ENCODE measurements at places on chromosomes 3 and 15.

DNA sequence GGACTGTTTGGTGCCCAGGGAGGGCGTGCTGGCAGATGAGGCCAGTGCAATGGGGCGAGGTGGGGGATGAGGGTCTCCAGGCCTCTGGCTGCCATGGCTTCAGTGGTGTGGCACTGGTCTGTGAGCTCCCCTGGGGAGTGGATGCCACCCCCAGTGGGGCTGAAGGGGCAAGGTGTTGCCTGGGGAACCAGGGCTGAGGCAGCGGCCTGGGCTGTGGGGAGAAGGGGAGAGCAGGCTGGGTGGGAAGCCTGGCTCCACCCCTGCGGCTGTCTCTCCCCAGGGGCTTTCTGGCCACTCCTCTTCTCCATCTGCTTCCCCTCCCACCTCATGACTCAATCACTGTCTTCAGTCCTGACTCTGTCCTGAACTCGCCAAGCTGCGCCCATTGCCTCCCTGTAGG lies 88.4 kb upstream of the TLE3 start:
- DNase-seq: no peak

GRCh38 chr3:42020684-42021307 lies 58.9 kb upstream of the ULK4 start:
- DNase-seq: no peak

DNA sequence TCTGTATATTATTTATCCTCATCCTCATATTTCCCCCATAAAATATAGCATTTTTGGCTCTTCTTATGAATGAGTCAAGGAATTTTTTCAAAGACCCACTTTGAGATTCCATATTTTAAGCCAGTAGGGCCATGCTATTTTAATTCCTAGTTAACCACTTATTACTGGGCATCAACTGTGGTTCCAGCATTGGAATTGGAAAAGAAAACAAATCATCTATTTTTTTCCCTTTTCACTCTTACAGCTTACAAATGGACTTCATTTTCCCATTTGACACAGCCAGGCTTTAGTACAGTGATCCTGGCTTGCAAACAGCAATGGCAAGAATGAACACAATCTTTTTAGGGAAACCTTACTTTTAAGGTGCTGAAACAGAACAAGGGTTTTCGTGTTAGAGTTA lies 19.4 kb upstream of the PLCL2 start:
- no peak for DNase-seq

GRCh38 chr15:70514251-70514650 lies 249.1 kb downstream of the UACA start:
- no peak for DNase-seq

DNA sequence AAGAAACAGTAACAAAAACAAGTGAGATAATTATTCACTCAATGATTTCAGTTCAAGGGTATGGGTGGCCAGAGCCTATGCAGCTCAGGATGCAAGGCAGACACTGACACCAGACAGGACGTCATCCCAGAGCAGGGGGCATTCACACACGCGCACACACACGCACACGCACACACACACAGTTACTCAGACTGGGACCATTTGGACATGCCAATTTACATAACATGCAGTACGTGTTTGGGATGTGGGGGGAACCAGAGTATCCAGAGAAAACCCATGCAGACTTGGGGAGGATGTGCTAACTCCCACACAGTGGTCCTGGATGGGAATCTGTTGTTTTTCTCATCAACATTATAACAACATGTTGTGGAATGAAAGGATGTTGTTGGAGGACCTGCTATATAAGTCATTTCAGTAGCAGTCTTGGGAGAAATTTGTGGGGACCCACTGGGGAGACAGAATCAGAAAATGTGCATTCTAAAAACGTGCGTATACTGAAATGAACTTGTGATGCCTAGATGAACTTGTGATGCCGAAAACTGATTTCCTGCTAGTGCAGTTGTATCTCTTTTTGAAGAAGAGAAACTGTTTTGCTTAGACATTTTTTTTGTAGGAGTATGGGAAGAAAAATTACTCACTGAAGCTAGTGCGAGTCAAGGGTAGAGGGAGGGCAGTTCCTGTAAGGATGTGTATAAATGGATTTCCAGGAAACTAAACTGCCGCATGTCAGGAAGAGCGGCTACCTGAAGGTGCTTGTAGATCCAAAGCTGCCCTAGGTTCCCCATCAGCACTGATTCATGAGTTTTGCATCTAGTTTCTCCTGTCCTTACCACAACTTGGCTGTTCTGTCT lies 25.2 kb downstream of the CD200 start:
- DNase-seq: no peak

DNA sequence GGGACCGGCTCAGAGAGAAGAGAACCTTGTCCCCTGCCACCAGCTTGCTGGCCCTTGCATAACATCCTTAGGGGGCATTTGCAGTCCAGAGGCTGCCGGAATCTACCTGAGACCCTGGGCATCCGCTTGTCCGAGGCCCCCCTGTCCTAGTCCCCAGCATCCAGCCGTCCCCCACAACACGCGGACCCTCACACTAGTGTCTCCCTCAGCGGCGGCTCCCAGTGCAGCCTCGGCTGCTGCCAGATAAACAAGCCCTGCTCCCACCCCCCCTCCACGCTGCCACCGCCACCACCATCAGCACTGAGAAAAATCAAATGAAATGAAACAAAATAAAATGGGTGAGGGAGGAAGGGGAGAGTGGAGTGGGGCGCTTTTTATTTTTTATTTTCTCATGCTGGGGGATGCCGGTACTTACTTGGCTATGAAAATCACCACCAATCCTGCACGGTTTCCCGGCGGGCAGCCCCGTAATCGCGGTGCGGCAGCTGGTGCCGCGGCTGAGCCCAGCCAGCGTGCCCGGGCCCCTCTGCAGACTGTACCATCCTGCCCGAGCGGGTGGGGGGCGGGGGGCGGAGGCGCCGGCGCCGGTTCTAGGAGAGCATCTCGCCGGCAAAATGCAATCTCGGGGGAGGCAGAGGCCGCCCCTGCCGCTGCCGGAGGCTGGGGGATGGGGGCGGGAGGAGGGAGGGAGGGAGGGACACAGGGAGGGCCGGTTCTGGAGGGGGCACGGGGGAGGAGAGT lies at the start of gene ATP2B2:
Gene ATP2B2 (minus strand): TSS at position 537 of the 741 bp plus-strand sequence. CDS start 56,043 bp downstream, outside the sequence.
- DNase-seq: no peak

DNA sequence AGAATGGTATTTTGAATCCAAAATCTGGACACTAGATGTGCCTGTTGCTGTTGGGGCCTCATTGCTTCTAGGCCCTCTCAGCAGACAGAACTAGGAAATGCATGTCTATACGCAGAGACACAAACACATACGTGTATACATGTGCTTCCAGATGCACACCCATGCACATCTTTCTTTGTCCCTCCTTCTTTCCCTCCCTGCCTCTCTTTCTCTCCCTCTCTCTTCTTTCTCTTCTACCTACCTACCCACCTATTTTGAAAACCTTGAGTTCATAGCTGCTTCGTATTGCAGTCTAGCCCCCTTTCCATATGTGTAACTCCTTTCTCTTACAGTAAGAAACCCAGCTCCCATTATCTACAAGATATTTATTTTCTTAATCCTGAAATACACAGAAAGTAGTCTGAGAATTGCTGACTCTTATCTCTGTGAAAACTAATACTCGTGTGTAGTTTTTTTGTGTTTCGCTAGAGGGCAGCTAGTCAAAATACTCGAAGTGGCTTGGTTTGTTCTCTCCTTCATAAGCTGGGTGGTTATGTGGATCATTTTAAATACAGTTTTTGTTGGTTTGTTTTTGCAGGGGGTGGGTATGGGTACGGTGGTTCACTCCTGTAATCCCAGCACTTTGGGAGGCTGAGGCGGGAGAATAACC lies 18.5 kb downstream of the RPL32 start:
- DNase-seq: no peak

GRCh38 chr3:116667324-116667723 lies 42.3 kb upstream of the TUSC7 start:
- no peak for DNase-seq

- DNase-seq: no peak
Observed at GRCh38 chr3:69748503-69748902, 9.2 kb downstream of the MITF start.

DNA sequence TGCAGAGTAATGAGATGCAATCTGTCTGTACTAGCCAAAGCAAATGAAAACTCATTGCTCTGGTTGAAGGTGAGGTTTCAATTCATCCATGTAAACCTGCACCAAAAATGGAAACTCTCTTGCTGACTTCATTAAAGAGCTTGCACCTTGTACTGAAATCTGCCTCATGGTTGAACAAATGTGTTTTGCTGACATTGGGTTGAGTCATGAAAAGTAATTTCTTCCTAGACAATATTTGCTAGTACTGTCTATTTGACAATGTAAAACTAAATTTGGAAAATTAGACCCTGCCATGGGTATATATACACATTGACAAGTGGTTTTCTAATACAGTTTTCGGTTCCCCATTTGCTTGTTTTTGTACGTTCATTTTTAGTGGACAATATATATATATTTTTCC lies 33.3 kb downstream of the RYR3 start:
- no peak for DNase-seq

DNA sequence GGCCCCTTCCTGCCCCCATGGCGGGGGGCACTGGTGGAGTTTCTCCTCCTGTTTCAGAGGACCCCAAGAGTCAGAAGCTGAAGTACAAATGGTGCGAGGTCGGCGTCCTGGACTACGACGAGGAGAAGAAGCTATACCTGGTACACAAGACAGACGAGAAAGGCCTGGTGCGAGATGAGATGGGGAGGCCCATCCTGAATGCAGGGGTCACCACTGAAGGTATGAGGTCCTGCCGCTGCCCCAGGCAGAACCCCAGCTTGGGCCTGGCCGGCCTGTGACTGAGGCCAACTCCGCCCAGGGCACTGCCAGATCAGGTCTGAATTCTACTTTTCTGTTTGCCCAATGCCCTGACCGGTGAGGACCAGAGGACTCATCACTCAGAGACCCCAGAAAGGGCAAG lies 15.0 kb downstream of the DNAH1 start:
- no peak for DNase-seq

DNA sequence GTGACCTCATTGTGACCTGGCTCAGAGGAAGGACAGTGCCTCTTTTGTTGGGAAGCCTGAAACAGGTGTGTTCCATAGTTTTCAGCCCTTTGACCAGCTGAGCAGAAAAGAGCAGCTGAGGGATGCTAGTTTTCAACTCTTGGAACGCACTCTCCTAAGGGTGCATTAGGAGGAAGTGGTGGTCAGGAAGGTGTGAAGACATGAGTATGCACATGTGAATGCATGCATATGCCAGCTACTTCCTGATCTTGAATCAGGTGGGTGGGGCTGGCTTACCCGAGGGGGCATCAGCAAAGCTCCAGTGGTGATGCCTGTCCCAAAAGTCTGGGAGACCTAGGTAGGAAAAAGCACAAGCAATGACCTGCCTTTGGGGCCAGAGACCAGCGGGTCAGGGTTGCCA lies 23.3 kb upstream of the CEMIP start:
- DNase-seq: no peak

DNA sequence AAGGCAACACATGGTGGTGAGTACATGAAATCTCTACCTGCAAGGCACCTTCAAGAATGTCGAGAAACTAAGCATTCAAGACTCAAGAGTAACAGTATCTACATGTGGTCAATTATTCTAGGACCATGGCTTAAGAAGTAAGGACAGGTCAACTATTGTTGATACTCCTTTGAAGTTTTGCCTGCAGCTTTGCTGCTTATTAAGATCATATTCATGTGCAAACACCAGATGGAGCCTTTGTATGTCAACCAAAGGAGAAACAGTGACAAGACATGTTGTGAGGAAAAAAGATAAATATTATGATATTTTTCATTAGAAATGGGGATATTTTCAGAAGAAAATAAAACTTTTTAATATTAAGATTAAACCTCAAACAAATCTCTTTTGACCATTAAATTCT lies 52.3 kb upstream of the FGF7 start:
- no peak for DNase-seq

DNA sequence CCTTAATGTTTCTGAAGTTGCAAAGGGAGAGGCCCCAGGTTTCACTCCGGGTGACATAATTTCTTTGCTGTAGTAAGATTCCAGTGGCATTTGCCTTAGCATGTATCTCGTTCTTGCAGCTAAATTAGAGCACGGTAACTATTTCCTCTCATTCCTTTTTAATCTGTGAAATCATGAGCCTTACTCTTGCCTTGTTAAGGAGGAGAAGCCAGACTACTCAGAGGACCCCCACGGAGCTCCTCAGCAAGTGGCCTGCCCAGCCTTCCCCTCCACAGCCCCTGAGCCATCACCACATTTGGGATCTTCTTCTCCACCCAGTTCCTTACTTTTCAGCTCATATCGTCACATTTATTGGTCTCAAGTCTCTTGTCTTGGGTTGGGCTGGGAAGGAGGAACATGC lies 54.2 kb downstream of the ABHD2 start:
- DNase-seq: no peak

DNA sequence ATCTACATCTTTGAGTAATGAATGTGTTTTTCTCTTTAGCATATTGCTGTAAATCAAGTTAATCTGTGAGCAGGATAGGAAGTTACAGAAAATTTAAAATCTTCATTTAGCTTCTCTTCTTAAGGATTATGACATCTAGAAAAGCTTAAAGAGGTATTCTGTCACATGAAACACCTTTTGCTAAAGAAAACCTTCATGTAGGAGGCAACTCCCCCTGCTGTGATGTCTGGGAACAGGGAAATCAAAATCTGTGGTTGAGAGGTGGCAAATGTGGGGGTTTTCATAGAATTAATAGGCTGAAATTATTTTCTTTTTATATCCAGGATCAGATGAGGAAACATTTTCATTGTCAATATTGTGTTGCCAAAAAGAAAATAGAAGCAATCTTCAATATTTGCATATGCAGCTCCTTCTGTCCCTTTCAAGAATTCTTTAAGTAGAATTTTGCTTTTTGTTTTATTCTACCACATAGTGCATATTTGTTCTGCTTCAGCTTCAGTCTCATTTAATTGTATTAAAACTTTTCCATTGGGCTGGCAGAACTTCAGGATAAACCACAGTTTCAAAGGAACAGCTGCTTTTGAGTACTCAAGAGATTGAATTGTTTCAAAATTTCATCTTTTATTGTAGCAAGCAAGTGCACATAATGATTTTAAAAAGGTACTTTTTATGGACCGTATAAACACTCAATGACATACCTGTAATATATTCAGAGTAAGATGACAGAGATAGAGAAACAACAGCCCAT lies 128.4 kb downstream of the RAP2B start:
- DNase-seq: no peak

DNA sequence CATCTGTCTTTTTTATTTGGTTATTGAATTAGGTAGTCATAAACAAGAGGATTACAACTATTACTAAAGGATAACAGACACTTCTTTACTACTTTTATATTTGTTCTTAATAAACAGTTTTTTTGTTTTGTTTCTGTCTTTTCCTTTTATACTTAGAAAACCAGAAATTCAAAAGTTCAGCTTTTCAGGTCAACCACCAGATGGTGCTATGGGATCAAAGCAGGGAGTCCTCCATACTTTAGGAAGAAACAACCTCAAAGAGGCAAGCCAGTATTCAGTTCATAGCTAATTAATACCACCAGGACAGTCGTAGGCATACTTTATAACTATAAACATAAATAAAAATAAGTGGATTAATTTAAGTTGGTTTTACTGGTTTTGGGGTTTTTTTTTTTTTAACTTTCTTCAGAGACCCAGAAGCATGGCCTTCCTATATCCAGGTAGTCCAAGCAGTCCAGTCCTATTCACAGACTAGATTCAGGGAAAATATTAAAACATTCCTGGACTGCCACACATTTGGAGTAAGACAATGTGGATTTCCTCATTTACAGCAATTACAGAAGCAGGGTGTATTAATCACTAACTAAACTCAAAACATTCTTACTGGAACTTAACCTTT lies 16.0 kb upstream of the EID1 start:
- DNase-seq: no peak

GRCh38 chr3:31184261-31185061 lies 290.0 kb upstream of the GADL1 start:
- DNase-seq: no peak

GRCh38 chr3:187740421-187741399 lies 4.6 kb downstream of the BCL6 start:
- DNase-seq: peak; percentile 57

GRCh38 chr15:63669074-63669473 lies 71.9 kb downstream of the FBXL22 start:
- DNase-seq: no peak

Measured in activated CD4-positive, alpha-beta T cell treated with anti-CD3 and anti-CD28 coated beads, Interleukin-2, amount 50 U/mL, for 24 hours (primary cell).